ENCODE measurements at places on chromosomes 5 and 9.

- no peak for DNase-seq
These were observed 9.1 kb downstream of the MAMDC2 start for GRCh38 chr9:70052768-70053167.

GRCh38 chr9:95087659-95088242, 229.8 kb downstream of the FANCC start:
- DNase-seq, result peak; percentile 10

GRCh38 chr9:86324308-86324707, 29.9 kb downstream of the TUT7 start:
- DNase-seq, result no peak

GRCh38 chr5:142820447-142820846, 50.3 kb downstream of the ARHGAP26 start:
- no peak for DNase-seq

DNA sequence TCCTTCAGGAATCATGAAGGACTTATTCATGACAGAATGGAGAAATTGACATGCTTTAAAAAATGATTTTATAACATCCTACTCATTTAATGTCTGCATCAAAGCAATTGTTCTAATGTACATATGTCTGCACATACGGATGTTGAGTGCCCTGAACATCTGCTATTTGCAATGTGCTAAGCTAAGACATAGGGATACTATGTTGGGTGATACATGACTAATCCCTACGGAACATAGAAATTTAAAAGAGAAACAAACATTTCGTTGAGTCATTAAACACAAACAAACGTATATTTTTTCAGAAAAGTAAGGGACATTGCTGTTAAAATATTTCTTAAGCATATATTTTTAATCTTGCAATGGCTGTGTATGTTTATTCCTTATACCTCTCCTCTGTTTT, 686.5 kb upstream of the ADAMTS16 start:
- no peak for DNase-seq

DNA sequence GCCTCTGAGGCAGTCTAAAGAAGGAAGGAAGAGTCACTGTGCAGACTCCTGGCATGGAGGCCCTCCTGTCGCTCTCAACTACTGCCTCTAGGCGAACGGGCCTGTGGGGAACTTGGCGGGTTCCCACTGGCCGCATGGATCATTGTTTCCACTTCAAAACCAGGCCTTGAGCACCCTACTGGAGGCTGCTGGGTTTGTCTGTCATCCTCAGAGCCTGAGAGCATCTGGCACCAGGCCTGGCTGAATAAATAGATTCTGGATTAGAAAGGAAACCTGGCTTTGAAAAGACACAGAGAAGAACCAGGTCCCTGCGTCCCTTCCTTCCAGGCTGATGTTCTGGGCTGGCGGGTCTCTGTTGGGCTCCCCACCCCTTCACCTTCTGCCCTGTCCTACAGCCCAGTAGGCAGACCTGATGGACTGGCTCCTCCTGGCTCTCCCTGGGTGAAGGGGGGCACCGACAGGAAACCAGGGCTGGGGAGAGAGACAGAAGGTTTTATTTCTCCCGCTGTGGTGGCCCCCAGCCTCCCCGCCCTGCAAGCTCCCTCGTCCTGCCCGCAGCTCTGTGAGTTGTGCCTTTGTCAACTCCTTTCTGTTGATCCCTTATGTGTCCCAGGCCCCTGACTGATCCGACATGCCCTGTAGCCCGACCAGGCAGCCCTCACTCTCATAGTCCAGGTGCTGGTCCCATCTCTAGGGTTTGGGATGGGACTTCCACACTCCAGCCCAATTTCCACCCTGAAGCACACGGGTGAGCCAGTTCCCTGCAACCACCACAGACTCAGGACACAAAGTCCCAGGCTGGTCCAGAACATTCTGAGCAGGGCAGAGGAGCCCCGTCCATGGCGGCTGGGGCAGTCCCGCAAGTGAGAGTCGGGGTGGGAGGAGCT, 50.1 kb downstream of the ADAMTS2 start:
- DNase-seq, result no peak

DNA sequence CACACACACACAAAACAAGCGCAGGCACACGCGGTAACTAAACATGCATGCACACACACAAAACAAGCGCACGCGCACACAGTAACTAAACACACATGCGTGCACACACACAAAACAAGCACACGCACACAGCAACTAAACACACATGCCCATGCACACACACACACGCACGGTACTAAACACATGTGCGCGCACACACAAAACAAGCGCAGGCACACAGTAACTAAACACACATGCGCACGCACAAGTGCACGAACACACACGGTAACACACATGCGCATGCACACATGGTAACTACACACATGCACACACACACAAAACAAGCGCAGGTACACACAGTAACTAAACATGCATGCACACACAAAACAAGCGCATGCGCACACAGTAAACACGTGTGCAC, 19.9 kb upstream of the SLC6A3 start:
- no peak for DNase-seq

DNA sequence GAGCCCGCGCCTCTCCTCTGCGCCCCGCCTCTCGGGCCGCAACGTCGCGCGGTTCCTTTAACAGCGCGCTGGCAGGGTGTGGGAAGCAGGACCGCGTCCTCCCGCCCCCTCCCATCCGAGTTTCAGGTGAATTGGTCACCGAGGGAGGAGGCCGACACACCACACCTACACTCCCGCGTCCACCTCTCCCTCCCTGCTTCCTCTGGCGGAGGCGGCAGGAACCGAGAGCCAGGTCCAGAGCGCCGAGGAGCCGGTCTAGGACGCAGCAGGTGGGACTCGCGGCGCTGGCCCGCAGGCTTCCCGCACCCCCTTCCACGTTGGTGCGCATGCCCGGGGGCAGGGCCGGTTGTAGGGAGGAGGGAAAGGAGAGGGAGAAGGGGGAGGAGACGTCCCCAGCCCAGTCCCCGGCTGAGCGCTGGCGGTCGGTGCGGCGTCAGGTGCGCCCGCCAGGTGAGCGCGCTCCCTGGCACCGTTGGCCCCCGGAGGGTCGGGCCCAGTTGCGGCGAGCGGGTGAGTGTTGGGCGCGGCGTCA, at the start of gene OCLN:
TSS of gene OCLN (plus strand) at position 400 of the 532 bp plus-strand sequence. CDS start 11,455 bp downstream, outside the sequence.
- DNase-seq, result peak; percentile 4

DNA sequence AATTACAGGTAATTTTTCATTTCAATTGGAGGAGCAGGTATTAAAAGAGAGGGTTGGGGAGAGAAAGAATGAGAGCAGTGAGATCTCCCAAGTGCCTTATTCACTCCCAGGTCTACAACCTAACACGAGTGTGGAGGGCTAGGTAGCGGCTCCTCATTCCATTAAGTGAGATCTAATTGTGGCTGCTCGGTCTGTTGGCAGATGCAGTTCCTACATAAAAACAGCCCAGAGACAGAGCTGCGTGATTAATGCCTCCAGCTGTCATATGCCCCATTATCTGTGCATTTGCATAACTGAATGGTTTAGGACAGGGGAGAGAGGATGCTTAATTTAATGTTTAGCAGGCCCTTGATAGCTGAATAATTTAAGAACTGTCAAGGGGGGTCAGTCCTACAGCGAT, 100.5 kb downstream of the PSAT1 start:
- no peak for DNase-seq

DNA sequence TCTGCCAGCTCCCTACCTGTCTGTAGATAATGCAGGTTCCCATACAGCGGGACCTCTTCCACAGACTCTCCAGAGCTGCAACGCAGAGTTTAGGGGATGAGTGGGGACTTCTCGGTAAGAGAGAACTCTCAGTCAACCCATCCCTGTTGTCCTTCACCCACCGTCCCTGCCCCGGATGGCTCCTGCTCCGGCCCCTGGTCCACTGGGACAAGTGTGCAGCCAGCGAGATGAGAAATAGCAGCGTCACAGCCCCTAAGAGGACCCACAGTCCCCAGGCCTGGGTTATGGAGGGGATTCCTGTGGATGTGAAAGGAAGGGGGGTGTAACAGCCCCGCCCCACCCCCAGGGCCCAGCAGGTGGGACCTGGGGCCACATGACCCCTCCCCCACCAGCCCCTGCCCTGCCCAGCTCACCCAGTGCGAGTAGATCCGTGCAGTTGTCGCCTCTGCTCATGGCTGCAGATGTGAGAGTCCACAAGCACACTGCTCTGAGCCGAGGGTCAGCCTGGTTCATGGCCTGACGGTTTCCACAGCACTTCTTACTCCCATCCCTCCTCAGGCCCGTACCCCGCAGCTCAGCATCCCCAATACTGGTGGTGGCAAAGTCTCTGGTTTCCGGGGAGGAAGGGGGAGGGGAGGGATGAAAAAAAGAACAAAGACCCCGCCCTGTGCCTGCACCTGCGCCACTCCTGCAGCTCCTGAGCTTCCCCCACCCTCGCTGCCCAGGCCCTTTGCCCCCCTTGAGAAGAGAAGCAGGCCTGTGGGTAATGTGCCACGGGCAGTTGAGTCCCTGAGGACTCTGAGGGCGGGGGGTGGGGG, at the start of gene SIT1:
TSS of gene SIT1 (minus strand) at position 591 of the 818 bp plus-strand sequence. CDS start at position 513, 78 bp downstream.
- peak; percentile 50 for DNase-seq

- no peak for DNase-seq
These were observed 818.8 kb upstream of the WWC1 start for GRCh38 chr5:167472566-167473108.

DNA sequence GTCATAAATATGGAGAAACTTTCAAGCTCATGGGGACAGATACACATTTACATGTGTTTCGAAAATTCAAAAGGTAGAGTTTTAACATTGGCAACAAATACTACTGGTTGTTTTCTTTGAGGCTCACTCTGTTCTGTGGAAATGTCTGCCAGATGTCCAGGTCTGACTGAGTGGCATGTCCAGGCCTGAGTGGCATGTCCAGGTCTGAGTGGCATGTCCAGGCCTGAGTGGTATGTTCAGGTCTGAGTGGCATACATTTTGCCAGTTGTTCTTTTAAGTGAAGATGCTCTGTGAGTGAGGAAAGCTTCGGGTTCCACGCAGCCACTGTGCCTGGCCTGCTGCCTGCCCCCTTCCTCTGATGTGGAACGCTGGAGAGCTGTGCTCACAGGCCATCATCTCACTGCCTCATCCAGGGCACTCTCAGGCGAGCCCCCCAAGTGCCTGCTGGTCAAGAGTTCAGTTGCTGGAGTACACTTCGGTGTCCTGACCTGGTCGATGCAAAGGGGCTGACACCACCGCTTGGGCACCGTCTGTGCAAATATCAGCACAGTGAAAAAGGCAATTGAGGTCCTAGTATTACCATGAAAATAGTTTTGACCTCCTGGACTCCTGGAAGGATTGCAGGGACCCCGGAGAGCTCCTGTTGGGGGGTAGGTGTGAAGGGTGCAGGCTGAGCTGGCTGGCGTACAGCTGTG, 89.9 kb downstream of the EHMT1 start:
- no peak for DNase-seq

GRCh38 chr5:122367456-122367855, 55.4 kb downstream of the SNCAIP start:
- DNase-seq, result no peak

DNA sequence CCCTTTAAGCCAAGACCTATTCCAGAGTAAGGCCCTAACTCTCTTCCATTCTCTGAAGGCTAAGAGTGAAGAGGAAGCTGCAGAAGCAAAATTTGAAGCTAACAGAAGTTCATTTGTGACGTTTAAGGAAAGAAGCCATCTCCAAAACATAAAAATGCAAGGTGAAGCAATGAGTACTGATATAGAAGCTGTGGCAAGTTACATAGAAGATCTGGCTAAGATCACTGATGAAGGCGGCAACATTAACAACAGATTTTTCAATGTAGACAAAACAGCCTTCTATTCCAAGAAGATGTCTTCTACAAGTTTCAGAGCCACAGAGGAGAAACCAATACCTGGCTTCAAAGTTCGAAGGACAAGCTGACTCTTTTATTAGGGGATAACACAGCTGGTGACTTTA, 1143.4 kb downstream of the CDH12 start:
- no peak for DNase-seq

- DNase-seq, result no peak
These were observed 276.2 kb upstream of the TNC start for GRCh38 chr9:115393976-115394775.

GRCh38 chr5:87729781-87730180, 317.1 kb upstream of the CCNH start:
- DNase-seq, result no peak
